D341Med (cell line): ENCODE measurements at places on chromosomes 1 and 21.
A peak's percentile ranks its signal among the peaks of the same experiment; 100 is the strongest.

DNA sequence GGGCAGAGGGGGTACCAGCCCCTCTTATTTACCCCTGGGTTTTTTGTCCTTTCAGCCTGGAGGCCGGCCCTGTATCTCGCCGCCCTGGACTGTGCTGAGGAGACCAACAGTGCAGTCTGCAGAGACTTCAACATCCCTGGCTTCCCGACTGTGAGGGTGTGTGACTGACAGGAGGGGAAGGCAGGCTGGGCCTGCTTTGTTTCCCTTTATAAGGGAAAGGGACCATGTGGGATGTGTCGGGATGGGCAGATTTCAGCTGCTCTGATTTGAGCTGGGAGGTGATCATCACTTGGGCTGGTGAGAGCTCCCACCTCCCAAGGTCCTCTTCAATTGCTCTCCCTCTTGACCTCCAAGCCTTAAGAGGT lies 11.7 kb downstream of the QSOX1 start:
- no peak for DNase-seq

GRCh38 chr21:45076245-45076711 lies 1.9 kb downstream of the ADARB1 start:
- DNase-seq = no peak

- peak; percentile 6 for DNase-seq
Measured at GRCh38 chr21:44392916-44393315, 39.5 kb downstream of the TRPM2 start.

DNA sequence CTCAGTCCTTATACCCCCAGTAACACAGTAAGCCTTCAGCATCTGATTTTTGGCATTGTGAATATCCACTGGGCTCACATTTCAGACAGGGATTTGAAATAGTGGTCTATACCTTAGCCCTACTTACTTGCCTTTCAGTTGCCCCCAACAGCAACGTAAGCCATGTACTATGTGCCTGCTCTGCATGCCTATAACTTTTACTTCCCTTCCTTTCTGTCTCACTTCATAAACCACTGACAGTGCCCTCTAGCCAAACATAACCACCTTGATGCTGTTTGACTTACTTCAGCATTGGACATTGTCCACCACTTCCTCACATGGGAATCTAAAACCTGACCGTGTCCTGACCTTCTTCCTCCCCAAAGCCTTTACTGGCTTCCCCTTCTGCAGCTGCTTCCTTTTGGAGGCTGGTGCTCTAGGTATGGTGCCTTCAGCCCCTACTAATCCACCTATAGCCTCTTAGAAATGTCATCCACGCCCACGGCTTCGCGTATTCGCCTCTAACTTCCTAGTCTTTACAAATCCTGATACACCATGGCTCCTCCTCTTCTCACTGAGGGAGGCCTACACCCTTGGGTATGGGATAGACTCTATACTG lies 3.6 kb upstream of the ZNF672 start:
- no peak for DNase-seq

- DNase-seq = no peak
Measured at GRCh38 chr1:99007366-99007765, 2.7 kb upstream of the PLPPR5 start.

DNA sequence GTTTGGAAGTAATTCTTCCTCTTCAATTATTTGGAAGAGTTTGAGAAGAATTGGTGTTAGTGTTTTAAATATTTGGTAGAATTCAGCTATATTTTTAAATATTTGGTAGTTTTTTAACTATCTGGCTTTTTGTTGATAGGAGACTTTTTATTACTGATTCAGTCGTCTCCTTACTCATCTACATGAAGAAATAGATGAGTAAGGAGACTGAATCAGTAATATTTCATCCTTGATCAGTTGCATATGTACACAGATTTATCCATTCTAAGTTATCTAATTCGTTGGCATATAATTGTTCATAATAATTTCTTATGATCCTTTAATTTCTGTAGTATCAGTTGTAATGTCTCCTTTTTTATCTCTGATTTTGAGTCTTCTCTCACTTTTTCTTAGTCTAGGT lies 224.1 kb downstream of the GPR52 start:
- no peak for DNase-seq

- DNase-seq = no peak
Measured at GRCh38 chr1:75308365-75308764, 174.2 kb downstream of the LHX8 start.

DNA sequence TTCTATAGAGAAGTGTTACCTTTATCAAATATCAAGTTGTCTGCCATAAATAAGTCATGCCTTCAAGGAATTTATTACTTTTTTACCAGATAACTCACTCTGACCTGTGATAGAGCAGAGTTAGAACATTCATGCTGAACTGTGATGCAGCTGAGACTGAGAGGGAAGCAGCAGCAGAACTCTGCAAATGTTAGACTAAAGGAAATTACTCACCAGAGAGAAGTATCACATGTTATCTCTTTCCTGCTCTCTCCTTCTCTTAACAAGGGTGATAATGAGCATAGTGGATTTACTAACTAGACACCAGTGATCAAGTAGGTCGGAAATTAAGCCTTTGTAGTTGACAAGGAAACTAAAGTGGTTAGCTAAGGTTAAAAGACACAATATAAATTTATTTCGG lies 181.6 kb downstream of the RASAL2 start:
- DNase-seq = no peak

DNA sequence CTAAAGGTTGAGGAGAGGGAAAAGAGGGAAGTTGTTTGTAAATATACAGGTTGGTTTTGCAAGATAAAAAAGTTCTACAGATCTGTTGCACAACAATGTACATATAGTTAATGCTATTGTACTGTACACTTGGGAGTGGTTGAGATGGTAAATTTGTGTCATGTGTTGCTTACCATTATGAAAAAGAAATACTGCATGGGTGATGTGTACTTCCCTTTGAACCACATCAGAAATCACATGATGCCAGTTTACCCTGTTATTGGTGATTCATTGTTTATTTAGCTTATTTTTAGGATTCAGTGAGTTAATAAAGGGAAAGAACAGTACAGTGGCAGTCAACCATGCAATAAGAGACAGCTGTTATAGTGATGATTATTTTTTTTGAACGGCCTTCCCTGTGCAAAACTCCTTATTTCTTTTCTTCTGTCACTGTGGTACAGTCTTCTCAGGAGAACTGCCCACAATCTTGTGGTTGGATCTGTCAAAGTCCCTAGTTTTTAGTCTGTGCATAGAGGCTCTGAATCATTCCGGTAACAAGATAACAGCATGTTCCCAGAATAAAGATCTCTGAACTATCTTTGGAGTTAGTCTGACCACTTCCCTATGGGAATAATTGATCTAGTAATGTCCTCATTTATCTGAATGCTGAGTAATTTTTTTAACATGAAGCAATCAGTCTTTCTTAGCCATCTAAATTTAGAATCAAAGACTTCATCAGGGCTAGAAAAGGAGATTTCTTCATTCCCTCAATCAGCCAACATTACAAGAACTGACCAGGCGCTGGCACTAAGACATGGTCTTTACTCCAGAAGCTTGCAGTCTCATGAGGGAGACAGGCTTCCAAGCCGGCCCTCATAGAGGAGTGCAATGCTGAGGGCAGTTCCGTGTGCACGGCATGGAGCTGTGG lies 84.2 kb downstream of the SH3GLB1 start:
- no peak for DNase-seq
